ENCODE measurements at places on chromosomes 16 and 17. TPM values are rescaled to one million over a fixed set of nuclear protein-coding genes. Genes with fewer than 3 reads are reported as not detected.

GRCh38 chr16:27650073-27650701, 100.2 kb downstream of the KATNIP start:
- no peak for DNase-seq

- no peak for DNase-seq
These were observed 9.8 kb downstream of the MPHOSPH6 start for GRCh38 chr16:82160226-82160625.

- DNase-seq = no peak
These were observed 278.3 kb downstream of the SEC14L1 start for GRCh38 chr17:77419095-77419494.

DNA sequence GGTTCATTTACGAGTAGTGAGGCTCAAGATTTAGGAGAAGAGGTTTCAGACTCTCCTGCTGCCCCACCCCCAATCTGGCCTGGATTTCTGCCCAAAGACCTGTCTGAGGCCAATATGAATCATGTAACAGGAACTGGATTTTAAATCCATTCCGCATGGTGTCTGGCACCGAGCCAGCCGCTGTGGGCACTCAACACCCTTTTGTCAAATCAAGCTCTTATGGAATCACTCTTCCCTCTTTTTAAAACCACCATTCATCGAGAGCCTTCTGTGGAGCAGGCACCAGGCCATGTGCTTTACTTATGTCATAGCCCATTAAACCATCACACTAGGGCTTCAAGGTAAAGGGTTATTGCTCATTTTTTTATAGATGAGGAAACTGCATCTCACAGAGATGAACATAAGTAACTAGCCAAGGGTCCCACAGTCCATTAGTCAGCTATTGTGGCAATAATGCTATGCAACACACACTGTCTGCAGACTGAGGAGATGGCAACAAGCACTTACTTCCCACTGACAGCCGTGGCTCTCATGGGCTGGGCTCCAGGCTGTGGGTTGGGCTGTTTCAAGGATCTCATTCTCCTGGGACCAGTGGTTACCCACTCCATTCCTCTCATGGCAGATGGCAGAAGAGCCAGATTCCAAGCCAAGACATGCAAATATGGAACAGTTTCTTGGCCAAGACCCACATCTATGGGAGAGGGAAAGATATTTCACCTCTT, 93.6 kb downstream of the WSCD1 start:
- no peak for DNase-seq

DNA sequence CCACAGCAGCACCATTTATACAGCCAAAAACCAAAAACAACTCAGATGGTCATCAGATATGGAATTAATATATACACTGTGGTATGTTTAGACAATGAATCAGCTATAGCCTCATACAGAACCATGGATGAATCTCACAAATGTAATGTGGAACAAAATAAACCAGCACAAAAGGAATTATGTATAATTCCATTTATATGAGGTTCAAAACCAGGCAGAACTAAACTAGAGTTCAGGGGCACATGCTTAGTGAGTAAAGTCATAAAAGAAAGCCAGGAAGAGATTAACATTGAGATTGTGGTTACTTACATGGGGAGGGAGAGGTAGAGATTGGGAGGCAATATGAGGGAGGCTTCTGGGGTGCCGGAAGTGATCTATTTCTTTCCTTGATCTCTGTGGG, 231.1 kb downstream of the COPRS start:
- DNase-seq = peak; percentile 95

DNA sequence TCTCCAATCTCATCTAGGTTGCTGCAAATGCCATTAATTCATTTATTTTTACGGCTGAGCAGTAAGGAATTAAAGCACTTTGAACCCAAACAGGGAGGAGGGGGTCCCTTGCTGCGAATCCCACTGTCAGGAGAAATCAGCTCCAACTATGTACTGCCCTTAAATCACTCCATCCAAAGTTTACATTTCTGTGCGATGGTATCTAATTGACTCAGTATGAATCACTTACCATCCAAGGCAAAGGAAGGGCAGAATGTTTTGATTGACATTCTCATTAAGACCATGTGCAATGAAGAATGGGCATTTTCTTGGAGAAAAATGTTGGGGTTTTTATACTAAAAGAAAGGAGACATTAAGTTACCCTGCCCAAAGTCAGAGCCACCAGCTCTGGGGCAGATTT, 47.7 kb upstream of the XYLT1 start:
- DNase-seq = peak; percentile 77

Gene KRTAP3-3
- total RNA-seq = not detected

Gene RTN4RL1
- total RNA-seq = under 0.01 TPM

Gene SOX9
- 4.1 TPM for total RNA-seq

All from IMR-90 (cell line).